Psoas muscle (tissue), 8 donors: ENCODE measurements at places on chromosomes 2 and 18. TPM values are rescaled to one million over a fixed set of nuclear protein-coding genes. Genes with fewer than 3 reads are reported as not detected.

DNA sequence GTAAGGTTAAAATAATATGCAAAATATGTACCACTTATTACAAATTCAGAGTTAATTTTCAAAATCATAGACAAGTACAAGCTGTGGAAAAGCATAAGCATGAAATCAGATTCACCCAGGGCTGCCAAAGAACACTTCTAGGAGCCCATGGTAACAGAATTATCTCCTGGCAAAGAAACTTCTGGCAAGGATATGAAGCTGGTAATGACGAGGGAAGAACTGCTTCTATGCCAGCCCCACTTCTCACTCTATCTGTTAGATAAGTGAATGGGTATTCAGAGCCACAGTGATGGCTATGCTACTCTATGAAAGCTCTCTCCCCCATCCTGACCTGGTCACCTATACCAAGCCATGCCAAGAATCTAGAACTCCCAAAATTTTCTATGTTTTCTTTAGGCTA, 36.9 kb upstream of the PDE1A start:
- no peak for DNase-seq

DNA sequence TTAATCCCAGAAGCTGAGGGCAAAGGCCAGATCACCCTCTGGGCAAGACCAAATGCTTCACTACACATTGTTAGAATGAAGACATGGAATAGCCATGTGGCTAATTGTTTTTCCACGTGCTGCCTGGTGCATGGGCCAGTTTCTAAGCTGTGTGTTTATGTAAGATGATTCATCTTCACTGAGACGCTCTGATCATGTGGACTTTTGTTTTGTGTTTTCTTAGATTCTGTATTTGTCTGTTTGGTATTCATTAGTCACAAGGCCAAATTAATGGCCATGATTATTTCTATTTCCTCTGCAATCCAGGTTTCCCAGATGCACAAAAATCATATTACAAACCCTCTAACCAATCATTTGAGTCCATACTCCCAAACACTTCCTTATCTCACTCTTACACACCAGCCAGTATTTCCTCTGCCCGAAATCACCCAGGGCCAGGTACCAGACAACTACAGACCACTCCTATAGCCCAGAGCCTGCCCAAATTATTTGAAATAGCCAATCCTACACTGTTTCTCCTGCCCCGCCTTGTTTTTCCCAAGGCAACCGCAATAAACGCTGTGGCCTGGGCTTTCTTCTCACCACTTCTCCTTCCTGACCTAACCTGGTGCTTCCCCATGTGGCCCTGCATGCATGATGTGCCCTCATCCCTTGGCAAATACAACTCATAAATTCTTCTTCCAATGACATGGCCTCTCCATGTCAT, 94.2 kb upstream of the SP3 start:
- DNase-seq = no peak

DNA sequence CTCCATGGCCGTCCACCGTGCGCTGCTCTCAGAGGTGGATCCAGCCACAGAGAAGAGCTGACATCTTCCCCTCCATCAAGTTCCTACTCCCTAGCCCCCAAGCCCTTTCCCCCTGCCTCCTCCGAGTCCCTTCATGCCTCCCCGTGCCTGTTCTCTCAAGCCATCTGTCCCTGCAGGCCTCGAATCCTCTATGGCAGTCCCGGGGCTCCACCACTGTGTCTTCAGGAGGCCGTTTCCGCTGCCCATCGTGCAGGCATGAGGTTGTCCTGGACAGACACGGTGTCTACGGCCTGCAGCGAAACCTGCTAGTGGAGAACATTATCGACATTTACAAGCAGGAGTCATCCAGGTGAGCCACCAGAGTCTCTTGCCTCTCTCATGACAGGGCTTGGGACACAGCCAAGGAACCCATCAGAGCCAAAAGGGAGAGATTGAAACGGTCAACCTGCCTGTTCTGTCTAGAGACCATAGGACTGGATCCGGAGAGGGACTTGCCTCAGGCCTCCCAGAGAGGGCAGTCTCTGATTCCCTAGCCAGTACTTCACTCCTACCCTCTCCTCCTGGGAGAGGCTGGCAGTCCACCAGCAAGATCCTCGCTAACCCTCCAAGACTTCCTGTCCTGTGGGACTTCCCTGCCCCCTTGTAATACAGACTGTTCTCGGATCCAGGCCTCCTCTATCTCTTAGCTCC, 9.7 kb downstream of the UCN start:
- no peak for DNase-seq

DNA sequence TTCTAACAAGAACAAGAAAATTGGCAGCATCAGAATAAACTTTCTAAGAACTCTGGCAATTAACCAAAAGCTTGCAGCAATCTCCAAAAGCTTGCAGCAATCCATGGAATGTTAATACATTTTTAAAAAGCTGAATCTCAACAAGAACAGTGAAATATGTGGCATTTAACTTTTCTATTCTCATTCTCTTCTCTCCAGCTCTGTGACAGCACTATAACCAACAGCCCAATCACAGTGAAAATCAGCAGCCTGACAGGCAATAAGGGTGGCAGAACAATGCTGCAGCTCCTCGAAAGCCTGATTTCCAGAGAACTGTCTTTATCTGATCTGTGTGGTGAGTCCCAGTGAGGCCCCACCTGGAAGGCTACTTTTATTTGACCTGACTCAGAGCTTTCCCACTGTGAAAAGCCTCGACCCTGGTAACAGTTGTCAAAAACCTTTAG, 60.0 kb downstream of the TMEM131 start:
- no peak for DNase-seq

DNA sequence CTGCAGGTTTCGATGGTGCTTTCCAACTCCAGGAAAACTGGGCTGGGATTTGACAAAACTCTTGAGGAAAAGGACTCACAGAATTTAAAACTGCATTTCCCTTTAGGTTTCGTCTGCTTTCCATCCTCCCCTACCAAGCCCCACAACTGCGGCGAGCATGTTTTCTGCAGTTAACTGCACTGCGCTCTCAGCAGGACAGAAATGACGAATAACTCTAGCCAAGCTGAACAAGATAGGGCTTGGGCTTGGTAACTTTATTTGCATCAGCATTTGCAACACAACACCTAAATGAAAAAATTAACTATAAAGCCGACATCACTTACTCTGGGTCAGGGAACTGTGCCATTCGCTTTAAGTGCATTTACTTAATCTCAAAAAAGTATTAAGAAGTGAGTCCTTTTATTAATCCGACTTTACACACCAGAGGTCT, 669 bp upstream of the PIKFYVE start:
- no peak for DNase-seq

DNA sequence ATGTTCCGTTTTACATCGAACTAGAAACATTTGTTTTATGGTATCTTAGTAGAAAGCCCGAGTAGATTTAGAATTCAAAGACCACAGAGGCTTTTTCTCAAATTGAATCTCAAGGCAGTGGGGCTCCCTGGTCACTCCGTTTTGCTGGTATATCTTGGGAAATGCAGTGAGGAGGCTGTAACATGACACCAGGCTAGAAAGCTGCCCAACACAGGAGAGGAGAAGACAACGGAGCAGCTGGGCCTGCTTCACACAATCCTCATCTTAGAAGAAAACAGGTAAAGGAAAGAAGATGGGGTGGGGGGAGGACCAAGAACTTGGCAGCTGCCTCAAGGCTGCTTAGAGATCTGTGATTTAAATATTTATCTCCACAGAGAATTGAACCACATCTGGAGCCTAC, 38.3 kb upstream of the EPB41L3 start:
- DNase-seq = no peak

DNA sequence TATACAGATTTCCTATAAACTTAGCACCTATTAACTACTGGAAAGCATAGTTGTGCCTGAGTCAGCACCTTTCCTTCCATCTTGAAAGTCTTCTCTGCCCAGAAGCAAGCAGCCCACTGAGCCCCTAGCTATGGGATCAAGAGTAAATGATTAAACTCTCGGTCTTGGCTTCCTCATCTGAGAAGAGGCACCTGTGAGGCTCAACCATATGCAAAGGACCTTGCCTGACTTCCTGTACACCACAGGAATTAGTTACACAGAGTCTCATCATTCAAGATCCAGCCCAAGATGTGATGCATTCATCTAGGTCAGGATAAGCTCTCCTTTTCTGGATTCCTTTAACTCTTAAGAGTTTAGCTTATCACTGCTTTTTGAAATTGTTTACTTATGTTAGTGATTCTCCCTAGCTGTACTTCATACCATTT, 96.0 kb downstream of the CDH2 start:
- no peak for DNase-seq

DNA sequence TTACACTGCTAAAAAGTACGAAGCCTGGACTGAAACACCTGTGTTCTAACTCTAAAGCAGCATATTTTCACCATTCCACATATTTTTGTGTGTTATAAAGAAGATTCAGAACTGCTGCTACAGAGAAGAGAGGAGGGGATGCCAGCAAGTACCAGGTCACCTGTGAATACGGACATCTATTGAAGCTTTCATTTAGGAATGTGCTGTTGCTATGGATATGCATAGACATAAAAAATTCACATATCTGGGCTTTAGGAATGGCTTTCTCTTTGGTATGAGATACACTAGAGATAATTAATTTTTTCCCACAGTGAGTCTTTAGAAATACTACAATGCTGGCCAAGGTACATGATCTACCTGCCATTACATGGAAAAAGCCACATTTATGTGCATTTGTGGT, 238.5 kb downstream of the WDR7 start:
- DNase-seq = no peak

GRCh38 chr2:157760949-157761348, 115.2 kb downstream of the ACVR1 start:
- DNase-seq = no peak

DNA sequence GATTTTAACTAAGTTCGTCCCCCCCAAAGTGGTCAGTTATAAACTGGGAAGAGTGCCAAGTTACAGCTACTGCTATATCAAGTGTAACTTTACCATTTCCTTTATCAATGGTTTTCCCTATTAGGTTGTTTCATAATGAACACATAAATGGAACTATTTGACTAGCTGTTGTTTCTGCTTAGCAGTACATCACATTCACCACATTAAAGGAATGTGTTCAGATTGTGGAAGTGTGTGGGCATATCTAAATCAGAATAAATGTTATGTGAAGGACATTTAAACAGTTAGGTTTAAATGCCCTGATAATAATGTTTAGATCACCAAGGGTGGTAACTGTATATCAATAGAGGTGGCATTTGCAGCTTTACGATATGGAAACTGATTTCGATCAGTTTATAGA, 45.1 kb downstream of the SLC9A4 start:
- no peak for DNase-seq

DNA sequence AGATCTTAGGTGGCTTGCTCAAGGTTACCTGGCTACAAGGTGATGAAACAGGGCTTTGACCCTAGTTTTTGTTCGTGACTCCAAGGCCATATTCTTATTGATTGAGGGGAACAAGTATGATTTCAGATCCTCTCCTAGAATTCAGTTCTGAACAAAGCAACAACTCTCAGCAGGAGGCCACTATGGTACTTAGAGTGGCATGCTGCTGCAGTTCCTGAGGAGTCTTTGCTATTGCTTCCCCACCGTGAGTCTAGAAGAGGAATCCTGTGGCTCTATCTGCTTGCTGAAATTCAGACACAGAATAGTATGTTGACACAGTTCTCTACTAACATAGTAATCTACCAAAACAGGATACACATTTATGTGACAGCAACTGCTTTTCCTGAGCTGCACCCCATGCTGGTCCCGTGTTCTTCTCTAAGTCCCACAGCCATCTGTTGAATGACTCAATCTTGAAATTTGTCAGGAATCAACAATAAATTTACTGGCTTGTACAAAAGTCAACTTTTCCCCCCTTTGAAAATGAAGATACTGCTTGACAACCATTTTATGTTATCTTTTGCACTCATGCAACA, 4.1 kb downstream of the TGFBRAP1 start:
- DNase-seq = no peak

- no peak for DNase-seq
These were observed 3.3 kb downstream of the INPP5D start for GRCh38 chr2:233063269-233063975.

- DNase-seq = no peak
These were observed 753 bp downstream of the ITPRIPL1 start for GRCh38 chr2:96325884-96326255.

DNA sequence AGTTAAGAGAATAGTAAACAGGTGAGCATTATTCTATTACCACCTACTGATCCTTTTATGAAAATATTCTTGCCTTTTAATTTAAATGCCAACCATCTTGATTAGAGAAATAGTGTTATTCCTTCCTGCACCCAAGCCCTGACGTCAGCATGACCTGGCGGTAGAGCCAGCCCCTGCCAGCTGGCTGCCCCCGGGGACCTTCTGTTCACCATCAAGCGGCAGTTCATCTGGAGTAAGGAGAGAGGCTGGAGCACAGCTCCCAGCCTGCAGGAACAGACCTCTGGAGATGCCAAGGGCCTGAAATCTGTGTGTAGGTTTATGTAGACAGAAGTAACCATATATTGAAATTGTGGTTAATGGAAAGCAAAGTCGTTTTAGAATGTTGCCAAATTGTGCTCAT, 171.8 kb downstream of the GBX2 start:
- no peak for DNase-seq

DNA sequence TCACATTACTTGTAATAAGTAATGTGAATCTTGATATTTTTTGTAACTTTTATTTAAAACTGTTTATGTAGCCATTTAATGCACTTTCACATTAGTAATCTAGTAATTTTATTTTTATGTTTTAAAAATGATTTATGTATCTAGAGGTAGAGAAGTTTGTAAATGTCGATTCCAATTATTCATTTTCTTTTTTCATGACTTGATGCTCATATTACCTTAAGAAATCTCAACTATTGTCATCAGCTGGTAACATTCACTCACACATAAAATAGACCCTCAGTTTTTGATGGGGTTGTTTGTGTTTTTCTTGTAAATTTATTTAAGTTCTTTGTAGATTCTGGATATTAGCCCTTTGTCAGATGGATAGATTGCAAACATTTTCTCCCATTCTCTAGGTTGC, 351.7 kb upstream of the CDH7 start:
- DNase-seq = no peak

The CFLAR gene
- polyA plus RNA-seq = 239 TPM

The CRYBA2 gene
- not detected for polyA plus RNA-seq

The STAT4 gene
- polyA plus RNA-seq = 0.24 TPM

The BOLL gene
- polyA plus RNA-seq = 2.9 TPM

The SYT4 gene
- polyA plus RNA-seq = 0.05 TPM

The SLC8A1 gene
- 0.20 TPM for polyA plus RNA-seq

The KCNJ13 gene
- not detected for polyA plus RNA-seq

The AUP1 gene
- 205 TPM for polyA plus RNA-seq

The TBC1D8 gene
- polyA plus RNA-seq = 64.5 TPM

The LRRTM4 gene
- 0.03 TPM for polyA plus RNA-seq

The FLACC1 gene
- polyA plus RNA-seq = 3.8 TPM
